ENCODE measurements at places on chromosomes 7 and 10.

DNA sequence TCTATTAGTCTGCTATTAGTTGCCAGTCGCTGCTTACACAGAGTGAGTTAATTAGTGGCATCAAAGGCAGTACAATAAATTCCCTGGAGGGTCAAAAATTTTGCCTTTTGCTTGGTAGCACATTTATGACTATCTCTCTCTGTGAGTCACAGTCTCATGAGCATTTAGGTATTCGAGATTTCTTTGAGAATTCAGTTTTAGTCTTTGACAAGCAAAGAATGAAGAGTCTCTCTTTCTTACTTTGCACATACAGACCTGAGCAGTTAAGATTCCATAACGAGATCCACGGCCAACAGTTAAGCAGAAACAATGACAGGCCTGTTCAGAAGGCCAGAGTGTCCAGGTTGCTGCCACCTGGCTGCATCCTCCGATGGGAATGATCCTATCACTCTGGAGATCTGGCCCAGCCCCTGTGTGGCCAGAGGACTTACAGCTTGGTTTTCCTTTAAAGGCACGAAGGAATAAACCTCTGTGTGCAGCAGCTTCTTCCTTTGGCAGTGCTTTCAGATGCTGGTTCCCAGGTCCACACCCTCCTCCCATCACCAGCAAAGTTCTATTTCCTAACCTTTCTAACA lies 80.6 kb downstream of the GLI3 start:
- DNase-seq, result no peak

GRCh38 chr10:100469756-100470155 lies 6.9 kb downstream of the WNT8B start:
- DNase-seq, result no peak

DNA sequence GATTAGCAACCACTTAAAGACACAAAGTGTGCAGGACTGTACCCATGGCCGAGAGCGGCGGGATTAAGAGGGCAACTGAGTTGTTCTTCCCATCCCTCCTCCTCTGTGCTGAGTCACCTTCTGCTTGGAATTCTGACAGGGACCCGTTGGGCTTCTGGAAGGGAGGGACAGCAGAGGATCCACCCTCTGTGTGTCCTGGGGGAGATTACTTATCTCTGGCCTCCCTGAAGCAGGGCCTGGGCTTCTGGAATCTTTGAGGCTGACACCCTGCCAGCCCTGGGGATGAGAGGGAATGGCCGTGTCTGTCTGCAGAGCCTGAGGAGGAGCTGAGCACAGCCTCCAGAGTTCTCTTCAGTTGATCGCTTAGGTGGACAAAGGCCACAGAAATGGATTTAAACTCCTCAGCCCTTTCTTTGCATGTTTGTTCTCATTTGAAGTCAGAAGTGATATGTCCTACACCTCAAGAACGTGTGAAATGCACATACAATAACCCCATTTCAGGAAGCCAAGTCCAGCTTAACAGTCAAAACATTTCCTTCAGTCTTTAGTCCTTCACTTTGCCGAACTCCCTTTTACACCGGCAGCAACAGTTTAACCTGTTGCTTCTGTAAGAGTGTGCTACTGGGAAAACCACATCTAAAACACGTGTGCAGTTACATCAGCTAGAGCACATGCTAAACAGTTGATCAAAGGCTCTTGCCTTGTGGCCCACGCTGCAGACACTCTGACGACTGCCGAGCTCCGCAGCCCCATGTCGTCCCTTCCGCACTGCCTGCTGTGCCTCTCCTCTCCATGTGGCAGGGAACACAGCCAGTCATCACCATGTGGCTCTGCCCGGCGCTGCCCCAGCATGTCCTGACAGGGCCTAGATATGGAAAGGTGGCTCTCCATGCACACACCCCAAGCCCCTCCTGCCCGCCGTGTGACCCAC lies 55.7 kb downstream of the IKZF1 start:
- no peak for DNase-seq

DNA sequence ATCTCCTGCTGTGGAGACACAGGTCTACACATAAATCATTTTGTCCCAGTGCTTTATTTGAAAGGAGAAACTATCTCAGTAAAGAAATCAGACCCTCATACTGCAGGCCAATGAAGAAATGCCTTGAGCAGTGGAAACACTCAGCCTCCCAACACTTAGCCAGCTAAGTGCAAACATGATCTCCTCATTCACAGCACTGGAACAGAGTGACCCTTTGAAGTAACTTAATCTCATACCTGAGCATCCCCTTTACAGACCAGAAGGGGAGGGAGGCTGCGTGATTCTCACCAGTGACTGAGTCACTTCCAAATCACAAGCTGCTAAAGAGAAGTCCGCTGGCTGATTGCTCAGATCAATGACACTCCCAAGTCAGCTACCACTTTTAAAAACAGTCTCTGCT lies 4.5 kb downstream of the CHST15 start:
- DNase-seq, result no peak

GRCh38 chr7:19619122-19619521 lies 89.7 kb downstream of the POLR1F start:
- DNase-seq, result no peak

GRCh38 chr10:15744217-15744865 lies 24.6 kb upstream of the ITGA8 start:
- DNase-seq, result peak; percentile 15

- no peak for DNase-seq
These were observed 85.7 kb upstream of the INHBA start for GRCh38 chr7:41788556-41788955.

DNA sequence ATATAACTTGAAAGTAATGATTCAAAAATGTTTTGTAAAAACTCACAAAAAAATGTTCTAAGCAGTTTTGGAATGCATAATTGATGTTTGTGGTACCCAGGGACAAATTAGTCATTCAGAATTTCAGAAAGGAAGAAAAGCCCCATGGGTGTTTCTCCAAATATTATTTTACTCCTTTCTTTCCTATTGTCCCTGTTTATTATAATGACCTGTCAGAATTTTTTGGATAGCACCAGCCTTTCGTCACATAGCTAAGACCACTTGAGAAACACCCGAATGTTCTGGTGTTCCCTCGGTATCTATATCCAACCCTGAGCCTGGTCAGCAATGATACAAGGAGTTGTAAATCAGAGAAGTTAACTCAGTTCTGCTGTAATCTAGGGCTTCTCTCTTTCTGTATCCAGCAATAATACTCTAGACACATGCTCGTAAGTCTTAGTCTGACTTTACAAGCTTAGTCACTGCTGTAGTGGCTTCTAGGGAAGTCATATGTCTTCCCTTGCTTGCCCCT lies 64.8 kb upstream of the MEOX2 start:
- DNase-seq, result no peak

- no peak for DNase-seq
These were observed 2.0 kb upstream of the SPOCK2 start for GRCh38 chr10:72090326-72090725.

DNA sequence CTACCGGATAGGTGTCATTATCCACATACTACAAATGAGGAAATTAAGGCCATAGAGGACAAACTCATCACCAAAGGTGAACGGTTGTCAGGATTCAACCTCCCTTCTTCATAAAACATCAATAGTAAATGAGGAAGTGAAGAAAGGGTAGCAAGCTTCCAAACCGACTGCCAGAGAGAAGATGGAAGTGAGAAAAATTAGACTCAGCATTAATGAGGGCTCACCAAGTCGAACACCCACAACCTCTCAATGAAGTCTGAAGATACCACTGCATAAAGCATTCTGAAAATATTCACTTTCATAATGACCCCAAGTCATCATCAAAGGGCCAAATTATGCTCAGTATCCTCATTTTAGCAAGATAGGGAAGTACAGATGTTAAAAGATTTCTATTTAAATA lies 29.6 kb downstream of the ABCB4 start:
- DNase-seq, result no peak

DNA sequence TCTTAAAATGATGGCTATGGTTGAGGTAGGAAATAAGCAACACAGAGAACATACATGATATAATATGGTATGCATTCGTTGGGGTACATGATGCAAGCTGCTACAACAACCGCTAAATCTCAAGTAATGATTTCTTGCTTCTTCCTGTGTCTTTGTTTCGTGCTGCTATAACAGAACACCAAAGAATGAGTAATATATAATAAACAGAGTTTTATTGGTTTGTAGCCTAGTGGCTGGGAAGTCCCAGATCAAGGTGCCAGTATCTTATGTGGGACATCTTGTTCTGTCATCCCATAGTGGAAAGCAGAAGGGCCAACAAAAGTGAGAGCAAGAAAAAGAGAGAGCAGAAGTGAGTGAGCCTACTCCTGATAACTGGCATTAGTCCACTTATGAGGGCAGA lies 689.7 kb downstream of the SUGCT start:
- DNase-seq, result no peak

- DNase-seq, result no peak
These were observed 701.3 kb upstream of the KCND2 start for GRCh38 chr7:119571666-119572065.

GRCh38 chr10:23438547-23439451 lies at the start of gene OTUD1:
OTUD1 (plus strand) TSS chr10:23439075; CDS start chr10:23439458, 383 bp downstream.
- peak; percentile 93 for DNase-seq

DNA sequence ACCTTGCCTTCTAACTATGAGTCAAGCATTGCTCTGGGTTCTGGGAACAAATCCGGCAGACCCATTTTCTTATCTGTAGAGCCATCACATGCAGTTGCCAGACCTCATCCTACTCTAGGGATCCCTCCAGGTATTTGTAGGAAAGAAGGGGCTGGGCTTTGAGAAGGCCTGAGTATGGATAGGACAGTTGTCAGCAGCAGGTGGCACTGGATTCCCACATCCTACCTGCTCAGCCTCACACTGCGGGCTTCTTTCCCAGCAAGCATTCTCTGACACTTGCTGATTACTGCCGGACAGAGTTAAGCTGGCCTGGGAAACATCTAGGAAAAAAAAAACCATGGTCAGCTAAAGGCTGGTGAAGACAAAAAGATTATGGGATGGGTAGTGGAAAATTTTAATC lies 224.1 kb downstream of the CCSER2 start:
- no peak for DNase-seq

GRCh38 chr10:2619472-2619871 lies 447.9 kb upstream of the PFKP start:
- DNase-seq, result no peak

- no peak for DNase-seq
These were observed 233.3 kb upstream of the CACNA2D1 start for GRCh38 chr7:82676777-82677463.

GRCh38 chr7:132489776-132490237 lies 86.5 kb downstream of the PLXNA4 start:
- DNase-seq, result no peak

GRCh38 chr7:85019778-85020177 lies 167.1 kb downstream of the SEMA3D start:
- no peak for DNase-seq

GRCh38 chr7:151398446-151399304 lies 11.2 kb downstream of the WDR86 start:
- no peak for DNase-seq

- no peak for DNase-seq
These were observed 32.1 kb downstream of the EN2 start for GRCh38 chr7:155489862-155490696.

DNA sequence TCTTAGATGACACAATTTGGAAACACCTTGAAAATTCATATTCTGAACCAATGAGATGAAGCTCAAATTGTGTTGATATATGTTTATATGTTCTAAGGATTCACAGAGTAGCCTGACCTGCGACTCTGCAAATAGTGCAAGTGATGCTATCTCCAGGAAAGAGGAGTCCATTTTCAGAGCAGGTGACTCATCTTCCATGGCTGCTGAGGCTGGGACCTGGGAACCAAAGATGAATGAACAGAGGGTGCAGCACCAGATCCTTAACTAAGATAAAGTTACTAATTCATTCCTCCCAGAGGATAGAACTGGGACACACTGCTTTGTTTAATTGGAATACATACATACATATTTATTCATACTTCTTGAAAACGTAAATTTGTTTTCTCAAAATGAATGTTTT lies 240.6 kb upstream of the SEMA3C start:
- DNase-seq, result no peak

DNA sequence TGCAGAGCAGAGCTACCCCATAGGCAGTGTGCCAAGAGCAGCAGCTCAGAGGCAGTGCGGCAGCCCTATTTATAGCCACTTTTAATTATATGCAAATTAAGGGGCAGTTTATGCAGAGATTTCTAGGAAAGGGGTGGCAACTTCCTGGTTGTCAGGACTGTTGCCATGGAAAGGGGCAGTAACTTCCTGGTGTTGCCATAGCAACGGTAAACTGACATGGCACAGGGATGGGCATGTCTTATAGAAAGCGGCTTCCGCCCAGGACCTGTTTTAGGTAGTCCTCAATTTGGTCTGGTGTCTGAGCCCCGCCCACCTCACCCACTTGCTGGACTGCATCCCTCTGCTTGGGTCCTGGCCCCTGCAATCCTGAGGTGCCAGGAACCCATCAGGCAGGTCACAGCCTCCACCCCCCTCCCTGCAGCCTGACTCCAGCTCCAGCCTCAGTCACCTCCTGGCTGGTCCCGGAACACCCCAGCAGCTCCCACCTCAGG lies 115.8 kb downstream of the TMEM130 start:
- DNase-seq, result no peak

DNA sequence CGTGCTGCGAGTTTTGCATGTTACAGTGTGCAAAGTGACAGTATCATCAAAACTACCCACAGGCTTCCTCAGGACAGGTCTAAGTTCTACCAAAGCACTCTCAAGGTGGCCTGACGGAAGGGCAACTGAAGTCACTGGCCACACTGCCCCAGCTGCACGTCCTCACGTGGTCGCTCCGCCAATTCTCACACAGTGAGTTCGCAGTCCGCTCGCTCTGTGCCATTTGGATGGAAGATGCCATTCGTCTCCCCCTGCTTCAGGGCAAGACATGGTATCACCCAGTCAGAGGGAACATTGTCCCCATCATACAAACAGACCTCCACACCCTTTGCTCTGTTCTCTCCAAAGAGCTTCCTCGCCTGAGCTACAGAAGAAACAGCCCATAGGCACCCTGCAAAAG lies 109.6 kb upstream of the COBL start:
- DNase-seq, result no peak

GRCh38 chr10:125868372-125868975 lies 12.6 kb downstream of the DHX32 start:
- no peak for DNase-seq

DNA sequence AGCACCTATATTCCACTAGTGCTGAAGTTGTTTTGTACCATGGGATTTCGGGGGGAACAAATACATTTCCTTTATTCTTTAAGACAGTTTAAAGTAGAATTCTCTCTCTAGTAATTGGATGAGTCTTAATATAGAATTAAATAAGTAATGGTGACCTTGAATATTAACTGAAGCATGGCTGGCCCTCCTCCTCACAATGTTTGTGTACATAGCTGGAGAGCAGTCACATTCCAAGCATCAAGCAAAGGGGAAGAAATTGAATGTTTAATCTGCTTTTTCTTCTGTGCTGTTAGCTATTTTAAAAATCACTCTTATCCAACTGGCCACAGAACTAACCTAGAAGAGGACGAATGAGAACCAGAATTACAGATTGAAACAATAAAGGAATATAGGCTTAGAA lies 906.9 kb downstream of the CCSER2 start:
- no peak for DNase-seq

- DNase-seq, result no peak
These were observed 152.8 kb downstream of the SGMS1 start for GRCh38 chr10:50470798-50471582.

DNA sequence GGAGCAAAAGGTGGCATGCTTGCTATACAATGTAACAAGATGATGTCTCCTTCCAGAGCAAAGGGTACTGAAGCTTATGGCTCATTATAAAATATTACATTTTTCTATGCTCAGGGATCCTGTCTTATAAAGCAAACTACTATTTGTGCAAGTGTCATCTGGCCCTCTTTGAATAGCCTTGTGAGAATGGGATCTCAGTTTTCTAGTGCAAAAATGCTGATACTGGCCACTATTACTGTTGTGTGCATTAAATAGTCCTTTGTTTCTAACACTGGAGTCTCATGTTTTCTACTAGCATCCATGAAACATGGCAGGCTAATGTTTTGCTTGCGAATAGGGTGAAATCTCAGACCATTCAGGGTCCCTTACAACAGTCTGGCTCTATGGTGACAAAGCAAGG lies 823.0 kb downstream of the REEP3 start:
- DNase-seq, result no peak

All from progenitor cell of endocrine pancreas (in vitro differentiated cells).